ENCODE measurements at places on chromosomes 3 and 15. TPM values are rescaled to one million over a fixed set of nuclear protein-coding genes. Genes with fewer than 3 reads are reported as not detected.

NME9 gene
- not detected for total RNA-seq

ST3GAL6 gene
- total RNA-seq = 42.0 TPM

MORC1 gene
- total RNA-seq = not detected

ZNF80 gene
- total RNA-seq = not detected

RPL15 gene
- total RNA-seq = 3,139 TPM

SMCO1 gene
- total RNA-seq = not detected

PRTG gene
- 0.72 TPM for total RNA-seq

RHOV gene
- not detected for total RNA-seq

LRRIQ4 gene
- total RNA-seq = not detected

KBTBD13 gene
- total RNA-seq = 0.18 TPM

GPR62 gene
- not detected for total RNA-seq
